ENCODE measurements at places on chromosomes 5 and 9. TPM values are rescaled to one million over a fixed set of nuclear protein-coding genes. Genes with fewer than 3 reads are reported as not detected.

DNA sequence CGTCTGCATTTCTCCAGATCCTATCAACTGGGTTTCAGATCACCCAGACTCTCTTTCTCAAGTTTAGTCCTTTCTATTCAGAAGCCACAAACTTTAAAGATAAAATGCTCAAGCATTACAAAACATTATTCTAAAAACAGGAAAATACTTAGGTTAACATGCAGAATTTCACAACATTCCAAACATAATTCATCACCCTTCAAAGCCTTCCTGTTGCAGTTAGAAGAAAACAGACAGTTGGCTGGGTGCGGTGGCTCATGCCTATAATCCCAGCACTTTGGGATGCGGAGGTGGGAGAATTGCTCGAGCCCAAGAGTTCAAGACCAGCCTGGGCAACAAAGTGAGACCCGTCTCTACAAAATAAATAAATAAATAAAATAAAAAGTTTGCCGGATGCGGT lies 7.7 kb upstream of the OCLN start:
- no peak for DNase-seq

DNA sequence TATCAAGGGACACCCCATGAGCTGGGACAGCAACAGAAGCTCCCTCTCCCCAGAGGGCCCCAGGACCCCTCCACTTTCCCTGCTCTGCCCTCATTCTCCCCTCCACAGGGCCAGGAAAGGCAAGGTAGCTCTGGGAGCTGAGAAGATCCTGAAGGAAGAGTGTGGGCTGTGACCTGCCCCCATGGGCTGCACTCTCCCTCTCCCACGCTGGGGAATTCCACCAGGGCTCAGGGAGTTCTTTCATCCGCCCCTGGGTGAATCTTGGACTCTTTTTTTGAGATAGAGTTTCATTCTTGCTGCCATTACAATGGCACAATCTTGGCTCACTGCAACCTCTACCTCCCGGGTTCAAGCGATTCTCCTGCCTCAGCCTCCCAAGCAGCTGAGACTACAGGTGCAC lies 73.8 kb downstream of the C9orf50 start:
- DNase-seq: no peak

DNA sequence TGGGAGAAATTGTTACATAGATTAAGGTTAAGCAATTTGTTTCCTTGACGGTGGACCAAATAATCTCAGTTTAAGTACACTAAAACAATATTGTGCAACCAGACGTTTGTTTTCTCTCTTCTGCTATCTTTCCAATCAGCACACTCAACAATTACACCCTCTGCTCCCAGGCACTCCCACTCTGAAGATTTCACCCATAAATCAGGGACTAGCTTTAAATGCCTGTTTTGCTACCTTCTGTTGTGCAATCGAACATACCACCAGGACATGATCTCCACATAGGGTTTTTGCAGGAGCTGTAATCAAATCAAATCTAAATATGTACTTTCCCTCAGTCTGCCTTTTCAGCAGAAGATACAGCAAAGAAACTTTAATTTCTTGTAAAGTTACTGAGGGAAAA lies 405.8 kb upstream of the TLE4 start:
- DNase-seq: no peak

DNA sequence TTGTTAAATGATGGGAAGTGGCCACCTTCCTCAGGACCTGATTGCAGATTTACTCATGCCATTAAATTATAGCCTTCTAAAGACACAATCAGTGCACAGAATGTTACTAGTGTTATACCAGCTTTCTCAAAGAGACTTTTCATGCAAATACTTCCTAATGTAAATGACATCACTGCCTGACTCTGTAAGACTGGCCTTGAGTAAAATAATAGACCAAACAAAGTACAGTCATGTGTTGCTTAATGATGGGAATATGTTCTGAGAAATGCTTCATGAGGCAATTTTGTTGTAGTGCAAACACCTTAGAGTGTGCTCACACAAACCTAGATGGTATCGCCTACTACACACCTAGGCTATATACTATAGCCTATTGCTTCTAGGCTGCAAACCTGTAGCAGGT lies 17.0 kb upstream of the C1QTNF3 start:
- DNase-seq: no peak

Gene FLT4
- 10.3 TPM for total RNA-seq

Gene PCDHA13
- not detected for total RNA-seq

All from CD4-positive, alpha-beta memory T cell (primary cell).